Anterior cingulate cortex (tissue), 58 donors: ENCODE measurements at places on chromosomes 16 and 17.

DNA sequence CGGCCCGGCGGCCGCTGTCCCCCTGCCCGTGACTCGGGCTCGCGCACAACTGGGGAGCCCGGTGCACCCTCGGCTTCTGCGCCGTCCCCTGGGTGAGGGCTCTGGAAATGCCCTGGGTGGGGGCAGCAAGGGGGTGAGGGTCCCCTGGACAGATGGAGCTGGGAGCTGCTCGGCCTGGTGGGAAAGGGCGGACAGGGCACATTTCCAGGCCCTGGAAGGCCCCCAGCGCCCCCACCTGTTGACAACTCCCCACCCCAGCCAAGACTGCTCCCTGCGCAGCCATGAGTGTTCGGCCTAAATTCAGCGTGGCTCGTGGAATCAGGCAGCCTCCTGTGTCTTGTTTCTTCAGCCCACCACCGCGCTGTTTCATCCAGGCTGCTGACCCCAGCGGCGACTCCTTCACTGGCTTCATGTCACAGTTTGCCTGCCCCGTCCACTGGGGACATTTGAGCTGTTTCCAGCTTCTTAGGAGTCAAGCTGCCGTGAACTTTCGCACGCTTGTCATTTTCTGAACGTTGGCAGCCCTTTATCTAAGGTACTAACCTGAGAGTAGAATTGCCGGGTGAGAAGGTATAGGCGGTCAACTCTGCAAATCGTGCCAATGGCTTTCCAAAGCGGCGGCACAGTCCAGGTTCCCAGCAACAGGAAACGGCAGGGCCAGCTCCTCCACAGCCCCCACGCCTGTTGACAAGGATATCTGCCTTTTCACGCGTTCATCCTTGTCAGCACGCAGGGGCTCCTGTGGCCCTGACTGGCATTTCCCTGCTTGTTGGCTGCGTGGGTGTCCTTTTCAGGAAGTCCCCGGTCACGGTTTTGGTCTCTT lies 895 bp downstream of the UTS2R start:
- no peak for DNase-seq

- DNase-seq: peak; percentile 85
Observed at GRCh38 chr17:29615492-29616299, 7.0 kb downstream of the CORO6 start.

- DNase-seq: no peak
Observed at GRCh38 chr17:9702482-9702881, 57.2 kb downstream of the USP43 start.

GRCh38 chr16:73226675-73227074 lies 178.7 kb upstream of the ZFHX3 start:
- DNase-seq: no peak

DNA sequence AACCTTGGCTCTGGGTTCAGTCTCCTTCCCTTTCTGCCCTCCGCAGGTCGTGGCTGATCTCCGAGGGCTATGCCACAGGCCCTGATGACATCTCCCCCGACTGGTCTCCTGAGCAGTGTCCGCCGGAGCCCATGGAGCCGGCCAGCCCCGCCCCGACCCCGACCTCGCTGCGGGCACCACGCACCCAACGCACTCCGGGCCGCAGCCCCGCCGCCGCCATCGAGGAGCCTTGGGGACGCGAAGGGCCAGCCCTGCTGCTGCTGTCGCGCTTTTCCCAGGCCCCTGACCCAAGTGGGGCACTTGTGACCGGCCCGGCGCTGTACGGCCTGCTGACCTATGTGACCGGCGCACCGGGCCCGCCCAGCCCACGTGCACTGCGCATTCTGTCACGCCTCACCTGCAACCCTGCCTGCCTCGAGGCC lies 5.1 kb downstream of the ARMC5 start:
- no peak for DNase-seq

DNA sequence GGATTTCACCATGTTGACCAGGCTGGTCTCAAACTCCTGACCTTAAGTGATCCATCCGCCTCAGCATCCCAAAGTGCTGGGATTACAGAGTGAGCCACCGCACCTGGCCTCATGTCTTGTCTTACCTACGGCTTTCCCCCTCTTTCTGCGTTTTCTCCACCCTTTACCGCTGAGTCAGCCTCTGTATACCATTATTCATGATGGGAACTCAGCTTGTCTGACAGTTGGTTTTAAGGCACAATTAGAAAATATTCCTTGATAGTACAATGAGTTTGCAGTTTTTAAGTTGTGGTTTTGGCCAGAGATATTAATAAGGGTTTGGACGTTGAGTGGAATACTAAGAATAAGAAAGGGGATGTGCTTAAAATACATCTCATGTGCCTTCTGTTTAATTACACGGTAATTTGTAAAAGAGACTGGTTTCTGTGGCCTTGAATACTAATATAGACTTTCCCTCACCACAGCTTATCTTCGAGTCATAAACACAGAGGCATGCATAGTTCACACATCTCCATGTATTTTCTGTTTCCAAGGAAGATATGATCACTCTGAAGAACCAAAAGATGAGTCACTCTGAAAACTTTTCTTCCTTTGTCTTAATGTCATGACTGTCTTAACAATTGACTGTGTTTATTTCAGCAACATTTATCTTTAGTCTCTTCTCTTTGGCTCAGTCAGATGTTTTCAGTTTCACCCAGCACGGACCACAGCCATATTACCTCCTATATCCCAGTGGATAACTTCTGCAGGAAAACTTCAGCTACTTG lies 54.4 kb downstream of the PITPNC1 start:
- DNase-seq: no peak

GRCh38 chr16:2429771-2430663 lies 770 bp downstream of the CCNF start:
- DNase-seq: peak; percentile 21

GRCh38 chr17:65407017-65407416 lies 154.4 kb downstream of the AXIN2 start:
- DNase-seq: no peak

DNA sequence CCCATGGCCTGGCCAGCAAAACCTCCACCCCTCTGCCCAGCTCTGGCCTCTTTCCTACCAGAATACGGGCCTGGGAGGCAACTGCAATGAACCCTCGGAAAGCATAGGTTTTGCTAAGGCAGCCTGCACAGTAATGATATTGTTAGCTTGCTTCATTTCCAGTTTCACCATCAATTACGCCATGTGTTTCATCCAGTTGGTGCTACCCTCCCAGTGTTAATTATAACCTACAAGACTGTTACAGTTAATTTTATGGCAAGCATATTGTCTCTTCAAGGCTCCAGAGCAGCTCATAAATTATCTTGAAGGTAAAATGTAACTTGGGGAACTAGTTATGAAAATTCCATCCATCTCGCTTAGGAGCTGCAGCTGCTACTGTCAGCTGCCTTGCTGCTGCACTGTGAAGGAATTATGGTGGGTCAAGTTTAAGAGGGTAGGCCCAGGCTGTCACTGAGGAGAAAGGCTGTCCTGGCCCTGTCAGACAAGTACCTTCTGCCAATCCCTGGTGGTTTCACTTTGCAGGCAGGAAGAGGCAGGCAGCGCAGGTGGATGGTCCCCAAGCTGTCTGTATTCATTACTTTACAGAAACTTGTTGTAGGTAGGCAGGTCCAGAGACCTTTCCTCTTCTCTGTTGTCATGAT lies 242.9 kb downstream of the FTO start:
- no peak for DNase-seq

- no peak for DNase-seq
Observed at GRCh38 chr17:37461668-37462067, 28.0 kb upstream of the DUSP14 start.

DNA sequence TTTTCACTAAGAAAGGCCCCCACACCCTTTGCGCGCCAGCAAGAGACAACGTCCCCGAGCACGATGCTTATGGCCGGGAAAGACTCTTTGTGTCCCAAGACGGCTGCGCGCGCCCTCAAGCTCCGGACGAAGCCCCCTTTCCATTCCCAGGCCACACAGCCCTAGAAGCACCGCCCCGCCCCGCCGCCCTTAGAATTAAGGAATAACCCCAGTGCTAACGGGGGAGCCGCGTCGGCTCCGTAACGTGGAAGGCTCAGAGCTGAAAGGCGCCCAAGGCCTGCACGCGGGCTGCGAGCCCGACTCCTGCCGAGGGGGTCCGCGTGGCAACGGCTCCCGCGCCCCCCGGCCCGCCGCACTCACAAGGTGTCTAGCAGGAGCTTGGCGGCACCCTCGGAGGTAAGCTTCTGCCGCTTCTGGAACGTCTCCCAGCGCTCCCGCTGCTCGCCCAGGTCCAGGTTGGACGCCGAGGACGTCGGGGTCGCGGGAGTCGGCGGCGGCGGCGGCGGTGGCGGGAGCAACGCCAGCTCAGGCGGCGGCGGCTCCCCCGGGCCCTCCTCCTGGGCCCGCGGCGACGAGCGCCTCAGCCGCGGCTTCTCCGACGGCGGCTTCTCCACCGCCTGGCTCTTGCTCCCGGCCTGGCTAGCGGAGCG lies 477 bp downstream of the CENPV start:
- DNase-seq: no peak

DNA sequence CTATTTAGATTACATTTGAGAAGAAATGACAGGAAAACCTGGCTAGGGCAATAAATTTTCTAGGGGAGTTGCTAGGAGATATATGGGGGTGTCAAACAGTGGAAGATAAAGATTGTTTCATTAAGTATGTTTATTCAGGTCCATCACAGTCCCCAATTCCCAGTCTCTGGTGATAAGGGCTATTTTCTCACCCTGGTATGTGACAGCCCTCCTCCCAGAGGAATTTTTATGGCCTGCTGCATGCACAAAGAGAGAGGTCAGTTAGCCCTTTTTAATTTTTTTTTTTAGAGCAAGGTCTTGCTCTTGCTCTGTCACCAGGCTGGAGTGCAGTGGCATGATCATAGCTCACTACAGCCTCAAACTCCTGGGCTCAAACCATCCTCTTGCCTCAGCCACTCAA lies 53.6 kb upstream of the ATF7IP2 start:
- no peak for DNase-seq

GRCh38 chr16:89581045-89581695 lies 5.6 kb downstream of the CPNE7 start:
- no peak for DNase-seq

DNA sequence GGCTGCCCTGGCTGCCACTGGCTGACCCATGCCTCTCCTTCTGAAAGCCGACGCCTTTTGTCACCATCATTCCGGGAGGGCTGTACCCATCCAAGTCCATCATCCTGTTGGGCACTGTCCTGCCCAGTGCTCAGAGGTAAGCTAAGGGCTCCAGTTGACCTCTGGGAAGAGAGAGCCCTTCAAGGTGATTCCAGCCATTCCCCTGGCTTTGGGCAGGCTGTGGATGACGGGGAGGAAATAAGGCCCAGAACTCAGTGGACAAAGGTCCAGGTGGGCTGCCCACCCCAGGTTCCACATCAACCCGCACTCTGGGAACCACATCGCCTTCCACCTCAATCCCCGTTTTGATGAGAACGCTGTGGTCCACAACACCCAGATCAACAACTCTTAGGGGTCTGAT lies 45.8 kb downstream of the NOS2 start:
- DNase-seq: no peak

GRCh38 chr17:52674686-52675085 lies 516.2 kb upstream of the CA10 start:
- no peak for DNase-seq

DNA sequence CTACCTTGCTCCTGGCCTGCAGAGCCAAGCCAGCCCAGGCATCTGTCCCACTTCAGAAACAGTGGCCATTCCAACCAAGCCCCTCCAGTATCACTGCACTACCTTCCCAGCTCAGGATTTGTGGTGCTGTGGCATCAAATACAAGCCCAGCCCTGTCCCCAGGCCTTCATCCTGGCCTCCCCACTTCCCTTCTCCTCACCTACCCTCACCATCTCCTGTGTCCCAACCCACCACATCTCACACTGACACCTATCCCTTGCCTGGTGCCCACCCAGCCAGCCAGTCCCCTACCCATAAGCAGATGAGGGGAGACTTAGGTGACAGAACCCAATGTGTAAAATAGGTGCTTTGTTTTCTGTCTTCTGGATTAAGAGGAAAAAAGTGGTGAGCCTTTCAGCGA lies 66.0 kb upstream of the CDH5 start:
- no peak for DNase-seq

GRCh38 chr16:71345031-71345430 lies 13.5 kb upstream of the CALB2 start:
- DNase-seq: no peak

DNA sequence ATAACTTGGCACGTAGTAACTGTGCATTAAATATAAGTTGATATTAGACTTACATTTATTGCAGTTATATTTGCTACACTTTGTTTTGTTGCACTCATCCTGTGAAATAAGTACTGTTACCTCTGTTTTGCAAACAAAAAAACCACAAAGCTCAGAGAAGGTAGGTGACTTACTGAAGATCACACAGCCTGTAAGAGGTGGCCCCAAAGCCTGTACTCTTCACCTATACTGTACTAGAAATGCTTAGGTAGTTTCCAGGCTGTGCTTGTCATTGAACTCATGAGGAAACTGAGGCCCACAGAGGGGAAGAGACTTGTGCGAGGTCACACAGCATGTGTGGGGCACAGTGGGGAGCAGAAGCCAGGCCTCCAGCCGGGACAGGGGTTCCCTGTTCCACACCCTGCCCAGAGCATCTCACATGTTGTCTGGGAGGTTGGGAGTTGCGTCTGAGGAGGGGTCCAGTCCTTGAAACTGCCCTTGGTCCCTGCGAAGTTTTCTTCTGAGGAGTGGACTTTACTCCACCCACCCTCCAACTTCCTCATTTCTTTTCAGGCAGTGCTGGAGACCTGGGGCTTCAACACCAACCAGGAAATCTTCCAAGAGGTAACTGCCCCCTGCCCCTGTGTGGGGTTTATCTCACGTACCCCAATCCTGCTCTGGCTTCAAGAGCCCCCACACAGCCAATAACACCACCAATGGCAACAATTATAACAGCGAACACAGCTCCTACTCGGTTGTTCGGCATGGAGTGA lies 13.0 kb downstream of the CETP start:
- no peak for DNase-seq

- peak; percentile 66 for DNase-seq
Observed at GRCh38 chr17:42459256-42459800, 650 bp downstream of the ATP6V0A1 start.

DNA sequence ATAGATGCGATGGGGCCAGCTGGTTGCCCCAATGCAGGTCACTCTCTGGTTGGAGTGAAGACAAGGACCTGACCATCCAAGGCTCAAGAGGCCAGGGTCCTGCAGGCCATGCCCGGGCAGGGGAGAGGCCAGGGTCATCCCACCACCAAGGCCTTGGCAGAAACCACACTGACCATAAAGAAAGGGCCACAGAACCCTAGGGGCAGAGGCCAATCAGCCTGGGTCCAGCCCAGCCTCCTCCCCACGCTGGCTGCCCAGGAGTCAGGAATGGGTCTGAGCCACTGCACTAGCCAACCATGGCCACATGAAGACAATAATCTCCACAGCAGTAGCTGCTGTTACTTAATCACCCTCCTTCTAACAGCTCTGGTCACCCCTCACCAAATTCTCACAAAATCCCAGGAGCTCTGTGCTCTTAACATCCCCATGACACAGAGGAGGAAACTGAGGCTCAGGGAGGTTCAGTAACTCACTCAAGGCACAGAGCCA lies 10.2 kb upstream of the BCAR1 start:
- no peak for DNase-seq

DNA sequence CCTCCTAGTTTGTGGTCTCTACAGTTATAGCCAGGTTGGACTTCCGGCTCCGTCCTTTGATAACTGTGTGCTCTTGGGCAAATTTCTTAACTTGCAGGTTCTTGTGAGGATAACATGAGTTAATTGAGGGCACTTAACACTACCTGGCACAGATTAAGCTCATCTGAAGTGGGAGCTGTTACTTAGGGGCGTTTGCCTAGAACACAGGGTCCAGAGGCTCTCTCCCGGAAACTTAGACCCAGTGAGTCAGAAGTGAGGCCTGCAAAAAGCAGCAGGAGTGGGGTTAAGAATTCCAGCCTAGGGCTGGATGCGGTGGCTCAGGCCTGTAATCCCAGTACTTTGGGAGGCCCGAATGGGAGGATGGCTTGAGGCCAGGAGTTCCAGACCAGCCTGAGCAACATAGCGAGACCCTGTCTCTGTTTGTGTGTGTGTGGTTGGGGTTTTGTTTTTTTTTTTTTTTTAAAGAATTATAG lies 1.4 kb downstream of the MVP start:
- DNase-seq: no peak
